ENCODE measurements at places on chromosomes 7 and 10.

GRCh38 chr10:91976317-91977051 lies 52.9 kb downstream of the BTAF1 start:
- no peak for DNase-seq

- peak; percentile 48 for DNase-seq
These were observed 20.3 kb upstream of the IGF2BP3 start for GRCh38 chr7:23490357-23491135.

DNA sequence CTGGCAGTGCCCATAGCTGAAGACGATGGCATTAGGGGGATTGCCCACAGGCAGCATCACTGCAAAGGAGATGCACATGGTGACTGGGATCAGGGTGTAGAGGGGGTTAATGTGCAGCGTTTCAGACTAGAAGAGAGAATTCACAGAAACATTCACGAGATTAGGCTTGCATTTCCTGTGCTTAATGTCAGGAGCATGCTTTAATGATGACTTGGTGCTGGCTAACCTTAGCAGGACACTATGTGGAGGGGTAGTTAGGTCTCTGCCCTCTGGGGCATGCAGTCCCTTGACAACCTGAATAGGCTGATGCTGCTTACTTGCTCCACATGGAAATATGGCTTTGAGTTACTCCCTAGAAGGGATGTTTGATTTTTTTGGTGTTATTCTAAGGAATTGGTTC lies 21.8 kb downstream of the STMP1 start:
- DNase-seq: no peak

DNA sequence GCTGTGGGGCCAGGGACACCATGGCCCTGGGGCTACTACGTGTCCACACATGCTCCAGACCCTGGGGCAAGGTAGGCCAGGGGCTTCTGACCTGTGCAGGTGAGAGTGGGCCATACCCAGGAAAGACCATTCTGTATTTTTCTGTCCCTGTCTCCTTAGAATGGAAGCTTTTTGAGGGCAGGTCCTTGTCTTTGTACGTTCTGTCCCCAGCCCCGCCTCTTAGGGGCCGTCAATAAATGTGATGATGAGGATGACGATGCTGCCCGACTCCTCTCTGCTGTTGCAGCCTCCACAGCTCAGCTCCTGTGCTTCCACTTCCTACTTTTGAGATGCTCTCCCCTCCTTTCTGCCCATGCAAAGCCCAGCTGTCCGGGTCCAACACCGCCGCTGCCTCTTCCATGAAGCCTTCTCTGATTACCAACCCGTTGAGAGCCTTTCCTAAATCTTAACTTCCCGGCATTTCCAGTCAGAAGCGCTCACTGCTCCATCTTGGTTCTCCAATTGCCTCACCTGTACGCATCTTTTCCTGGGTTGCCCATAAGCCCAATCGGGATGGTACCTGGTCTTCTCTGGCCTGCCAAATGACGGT lies 4.3 kb downstream of the VPS37D start:
- DNase-seq: no peak

GRCh38 chr10:110077436-110078130 lies 69.8 kb downstream of the ADD3 start:
- no peak for DNase-seq

GRCh38 chr10:118518095-118518494 lies 77.4 kb downstream of the PRLHR start:
- DNase-seq: no peak

GRCh38 chr10:15035385-15036301 lies 8.1 kb upstream of the OLAH start:
- DNase-seq: peak; percentile 3

DNA sequence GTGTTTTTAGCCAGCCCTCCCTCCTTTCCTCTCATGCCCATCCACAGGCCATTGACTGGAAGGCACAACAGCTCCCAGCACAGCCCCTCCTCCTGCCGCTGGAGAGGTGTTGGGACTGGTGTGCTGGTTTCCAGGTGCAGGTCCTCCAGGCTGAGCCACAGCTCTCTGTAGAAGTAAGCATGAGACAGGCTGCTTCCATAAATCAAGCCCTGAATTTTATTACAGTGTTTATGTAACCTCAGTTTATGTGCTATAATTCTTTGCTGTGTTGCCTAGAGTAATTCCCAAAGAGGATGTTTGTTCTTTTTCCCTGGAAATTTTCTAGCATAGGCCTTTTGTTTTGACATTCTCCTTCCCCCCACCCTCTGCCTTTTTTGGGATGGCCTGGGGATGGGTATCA lies 445.8 kb downstream of the AUTS2 start:
- no peak for DNase-seq

DNA sequence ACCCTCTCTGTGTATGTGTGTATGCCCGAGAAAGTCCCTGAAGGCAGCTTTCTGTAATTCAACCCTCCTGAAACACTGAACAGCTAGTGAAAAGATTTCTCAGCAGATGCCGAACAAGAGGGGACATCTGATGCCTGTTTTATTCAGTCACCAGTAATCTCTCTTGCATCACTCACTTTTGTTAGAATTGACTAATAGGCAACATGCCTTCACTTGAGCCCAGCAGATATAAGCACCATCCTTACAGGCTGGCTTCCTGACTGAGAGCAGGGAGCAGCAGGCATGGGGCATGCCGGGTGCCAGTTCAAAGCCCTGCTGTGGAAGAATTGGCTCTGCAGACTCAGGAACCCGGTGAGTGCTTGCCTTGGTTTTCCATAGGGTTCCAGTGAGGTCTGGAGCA lies at the start of gene ABCA13:
Gene ABCA13, plus strand, starts transcription at position 257 of the 400 bp plus-strand sequence. Its CDS starts 26 bp downstream, at position 283.
- DNase-seq: no peak
